ENCODE measurements at places on chromosomes 13 and 19. TPM values are rescaled to one million over a fixed set of nuclear protein-coding genes. Genes with fewer than 3 reads are reported as not detected.

The KLK8 gene
- not detected for total RNA-seq

The KLF5 gene
- 36.8 TPM for total RNA-seq

The FGF21 gene
- not detected for total RNA-seq

The ZNF726 gene
- 0.77 TPM for total RNA-seq

The ZNF91 gene
- total RNA-seq, result 0.16 TPM

The TMEM86B gene
- 4.3 TPM for total RNA-seq

Measured in A549 treated with DMSO at 1 μM for 4 hours (cell line).